ENCODE measurements at places on chromosomes 13 and 19.

DNA sequence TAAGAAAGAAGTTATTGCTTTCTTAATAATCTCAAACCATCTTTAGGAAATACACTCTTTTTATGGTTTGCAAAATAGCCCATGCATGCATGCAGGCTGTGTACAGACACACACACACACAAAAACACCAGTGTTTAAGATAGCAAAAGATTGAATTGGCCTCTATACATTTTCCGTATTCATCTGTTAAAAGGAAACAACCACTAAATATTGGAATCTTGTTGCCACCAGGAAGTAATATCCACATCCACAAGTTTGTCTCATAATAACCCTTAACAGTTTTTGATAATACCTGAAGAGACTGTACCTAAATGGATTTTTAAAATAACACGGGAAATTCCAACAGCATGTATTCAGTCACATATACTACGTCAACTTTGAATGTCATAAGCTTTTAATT, 7.3 kb upstream of the MAB21L1 start:
- DNase-seq = no peak

DNA sequence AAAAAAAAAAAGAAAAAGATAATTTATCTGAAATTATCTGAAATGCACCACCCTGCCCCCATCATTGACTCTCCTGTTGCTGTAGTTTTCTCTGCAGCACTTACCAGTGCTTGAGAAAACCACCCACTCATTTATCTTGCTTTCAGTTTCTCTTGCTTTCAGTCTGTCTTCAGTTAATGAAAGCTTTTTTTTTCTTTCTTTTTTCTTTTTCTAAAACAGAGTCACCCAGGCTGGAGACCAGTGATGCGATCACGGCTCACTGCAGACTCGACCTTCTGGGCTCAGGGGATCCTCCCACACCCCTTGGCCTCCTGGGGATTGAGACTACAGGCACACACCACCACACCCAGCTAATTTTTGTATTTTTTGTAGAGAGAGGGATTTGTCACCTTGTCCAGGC, 4.3 kb upstream of the ACP5 start:
- peak; percentile 68 for DNase-seq

- no peak for DNase-seq
Measured at GRCh38 chr13:98293570-98294142, 116.6 kb upstream of the RNF113B start.

DNA sequence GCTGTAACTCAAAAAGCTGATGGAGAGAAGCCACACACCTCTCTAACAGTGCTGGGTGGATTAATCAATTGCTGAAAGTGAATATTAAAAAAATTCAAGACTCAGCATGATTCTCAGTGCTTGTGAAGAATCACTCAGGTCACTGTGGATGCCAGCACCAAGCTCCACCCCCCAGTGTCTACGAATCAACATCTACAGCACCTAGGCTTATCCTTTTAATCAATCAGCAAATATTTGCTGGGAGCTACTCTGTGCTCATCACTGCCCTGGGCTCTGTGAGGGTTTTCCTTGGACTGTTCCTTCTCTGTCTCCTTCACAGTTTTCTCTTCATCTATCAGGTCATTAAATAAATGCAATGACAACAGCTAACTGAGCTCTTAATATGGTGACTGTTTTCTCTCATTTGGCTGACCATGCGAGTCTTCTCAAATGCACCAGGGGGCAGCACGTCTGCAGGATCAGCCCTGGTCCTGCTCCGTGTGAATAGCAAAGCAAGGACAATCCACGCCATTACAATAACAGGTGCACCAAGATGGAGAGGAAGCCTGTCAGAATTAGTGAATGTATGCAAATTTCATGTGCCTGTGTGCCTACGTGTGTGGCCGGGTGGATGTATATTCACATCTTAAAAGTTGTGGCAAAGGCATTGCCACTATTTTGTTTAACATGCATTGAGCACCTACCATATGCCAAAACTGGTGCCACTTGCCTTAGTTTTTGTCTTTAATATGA, 14.6 kb upstream of the C13orf42 start:
- peak; percentile 52 for DNase-seq

DNA sequence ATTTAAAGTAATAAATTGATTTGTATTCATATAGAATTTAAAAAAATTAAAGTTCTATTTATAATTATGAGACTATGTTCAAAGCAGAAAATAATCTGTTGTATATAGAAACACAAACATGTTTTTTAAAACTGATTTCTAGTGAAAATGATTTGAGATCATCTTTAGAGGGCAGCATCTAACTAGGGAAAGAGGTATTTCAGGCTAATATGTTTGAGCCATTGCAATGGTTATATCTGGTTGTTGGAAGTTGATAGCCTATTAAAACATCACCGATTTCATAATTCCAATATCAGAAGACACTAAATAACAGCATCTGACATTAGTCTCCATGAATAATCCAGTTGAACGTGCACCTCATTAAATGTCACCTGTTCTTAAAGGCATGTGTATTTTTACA, 79.8 kb upstream of the SLITRK6 start:
- no peak for DNase-seq

GRCh38 chr13:76741624-76742023, 144.6 kb downstream of the KCTD12 start:
- no peak for DNase-seq

GRCh38 chr19:39679056-39679790, 23.5 kb downstream of the LGALS16 start:
- peak; percentile 73 for DNase-seq

DNA sequence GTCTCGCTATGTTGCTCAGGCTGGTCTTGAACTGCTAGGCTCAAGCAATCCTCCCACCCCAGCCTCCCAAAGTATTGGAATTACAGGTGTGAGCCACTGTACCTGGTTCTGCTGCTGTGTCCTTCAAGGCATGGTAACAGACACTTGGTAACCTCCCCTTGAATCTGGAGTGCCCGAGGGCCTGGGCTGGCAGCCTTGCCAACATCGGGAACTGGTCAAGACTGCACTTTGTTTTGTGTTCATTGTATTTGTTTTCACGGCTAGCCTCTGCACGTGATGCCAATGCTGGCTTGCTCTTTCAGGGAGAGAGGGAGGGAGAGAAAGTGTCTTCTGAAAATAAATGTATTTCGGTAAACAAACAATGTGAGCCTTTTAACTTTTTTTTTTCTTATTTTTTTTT, 12.0 kb downstream of the CERS4 start:
- no peak for DNase-seq

DNA sequence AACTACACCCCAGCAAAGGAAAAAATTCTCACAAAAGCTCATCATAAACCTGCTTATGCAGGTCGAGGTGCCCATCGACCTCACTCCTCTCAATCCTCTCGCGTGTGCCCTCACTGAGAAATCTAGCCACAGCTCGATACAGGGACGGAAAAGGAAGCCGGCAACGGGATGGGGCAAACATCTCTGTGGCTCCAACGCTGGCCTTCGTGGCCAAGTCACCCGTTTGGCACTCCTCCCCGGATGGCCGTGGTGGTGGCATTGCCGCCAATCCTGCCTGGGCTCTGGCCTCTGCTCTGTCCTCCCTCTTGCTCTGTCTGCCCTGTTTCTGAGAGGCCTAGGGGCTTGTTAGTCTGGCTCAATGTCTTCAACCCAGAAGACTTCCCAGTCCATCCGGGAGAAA, 41.2 kb downstream of the ZNF146 start:
- DNase-seq = no peak

Measured in stimulated activated CD4-positive, alpha-beta T cell treated with anti-CD3 and anti-CD28 coated beads, Interleukin-1b, Interleukin-23, amount 100 ng/mL, for 48 hours (primary cell).